Sigmoid colon (tissue), 7 donors: ENCODE measurements at places on chromosomes 11 and 22. TPM values are rescaled to one million over a fixed set of nuclear protein-coding genes. Genes with fewer than 3 reads are reported as not detected.
A peak's percentile ranks its signal among the peaks of the same experiment; 100 is the strongest.

Gene CALCB
- 0.28 TPM for total RNA-seq

Gene BRSK2
- total RNA-seq, result 1.8 TPM

Gene INSC
- total RNA-seq, result 3.1 TPM

- H3K27ac ChIP-seq, result peak overlapping the region; percentile 98
- DNase-seq, result no peak
- no peaks in the 10 kb centered on the region for H3K36me3 ChIP-seq
- peak overlapping the region; percentile 95 for H3K4me3 ChIP-seq
Observed at GRCh38 chr22:42648368-42649245, 585 bp downstream of the CYB5R3 start.

- H3K4me3 ChIP-seq, result no peak overlapping the region
- no peaks in the 10 kb centered on the region for H3K27me3 ChIP-seq
- no peak for DNase-seq
- no peaks in the 10 kb centered on the region for H3K36me3 ChIP-seq
- H3K27ac ChIP-seq, result no peak overlapping the region
- no peaks in the 10 kb centered on the region for H3K4me1 ChIP-seq
Observed at GRCh38 chr11:22795914-22796313, 33.7 kb downstream of the SVIP start.

GRCh38 chr22:23072077-23072910 is 2.0 kb downstream of the GNAZ start:
- no peaks in the 10 kb centered on the region for H3K36me3 ChIP-seq
- H3K27me3 ChIP-seq, result no peaks in the 10 kb centered on the region
- H3K4me1 ChIP-seq, result peaks cover 37% of the 10 kb centered on the region
- H3K4me3 ChIP-seq, result no peak overlapping the region

DNA sequence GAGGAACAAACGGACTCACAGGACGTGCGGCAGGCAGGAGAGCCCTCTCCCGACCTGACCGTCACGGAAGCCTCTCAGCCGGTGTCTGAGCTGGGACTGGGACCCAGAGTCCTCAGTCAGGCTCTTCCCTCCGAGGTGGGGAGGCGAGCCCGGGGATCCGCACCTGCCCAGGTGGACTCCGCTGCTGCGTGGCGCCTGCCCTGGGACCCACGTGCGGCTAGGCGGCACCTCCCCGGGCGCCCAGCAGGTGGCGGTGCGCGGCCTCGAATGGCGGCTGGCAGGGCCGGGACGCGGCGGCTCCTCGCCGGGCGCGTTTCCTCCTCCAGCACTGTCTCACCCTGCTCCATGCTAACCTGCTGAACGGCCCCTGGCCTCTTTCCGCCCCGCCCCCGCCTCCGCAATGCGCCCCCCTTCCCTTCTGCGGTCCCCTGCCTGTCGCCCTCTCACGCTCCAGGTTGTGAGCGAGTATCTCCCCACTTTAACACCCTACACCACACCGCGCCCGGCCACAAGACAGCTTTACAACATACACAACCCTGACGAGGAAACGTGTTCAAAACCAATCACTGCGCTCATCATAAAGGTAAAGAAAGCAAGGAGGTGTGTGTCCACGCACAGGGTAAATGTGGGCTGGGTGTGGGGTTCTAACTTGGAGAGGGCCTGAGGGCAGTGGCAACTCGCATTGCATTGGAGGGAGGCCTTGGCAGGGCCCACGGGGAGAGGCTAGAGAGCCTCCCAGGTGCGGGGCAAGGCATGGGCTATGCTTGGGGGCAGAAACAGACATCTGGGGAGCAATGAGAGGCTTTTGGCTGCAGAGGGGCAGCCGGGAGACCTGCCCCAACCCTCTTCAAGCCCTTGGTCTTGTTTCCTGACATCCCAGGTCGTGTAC is 25.9 kb upstream of the ATXN10 start:
- H3K27me3 ChIP-seq, result no peaks in the 10 kb centered on the region
- DNase-seq, result peak; percentile 85
- H3K27ac ChIP-seq, result no peak overlapping the region
- no peaks in the 10 kb centered on the region for H3K4me1 ChIP-seq

- no peaks in the 10 kb centered on the region for H3K27me3 ChIP-seq
- no peak overlapping the region for H3K27ac ChIP-seq
- H3K36me3 ChIP-seq, result no peaks in the 10 kb centered on the region
- DNase-seq, result no peak
- H3K4me3 ChIP-seq, result no peak overlapping the region
- H3K4me1 ChIP-seq, result no peaks in the 10 kb centered on the region
Observed at GRCh38 chr11:42397483-42397882, 914.3 kb upstream of the API5 start.

DNA sequence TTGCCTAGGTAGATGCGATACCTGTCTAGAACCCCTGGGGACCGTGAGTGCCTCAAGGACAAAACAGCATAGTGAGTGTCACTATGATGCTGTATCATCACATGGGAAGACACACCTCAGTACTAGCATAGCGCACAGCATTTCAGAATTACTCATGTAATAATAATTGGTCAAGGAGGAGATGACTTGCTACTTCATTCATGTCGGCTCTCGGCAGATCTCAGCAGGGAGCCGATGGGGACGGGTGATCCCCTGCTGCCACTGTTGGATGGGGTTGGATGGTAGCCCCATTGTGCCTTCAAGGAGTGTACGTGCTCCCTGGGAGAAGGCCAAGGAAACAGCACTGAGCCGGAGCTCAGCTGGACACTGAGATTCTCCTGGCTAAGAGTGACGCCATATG is 186.9 kb downstream of the EFCAB6 start:
- no peak overlapping the region for H3K27ac ChIP-seq
- no peak overlapping the region for H3K4me3 ChIP-seq
- H3K27me3 ChIP-seq, result no peaks in the 10 kb centered on the region
- no peaks in the 10 kb centered on the region for H3K36me3 ChIP-seq
- H3K4me1 ChIP-seq, result no peaks in the 10 kb centered on the region
- DNase-seq, result no peak
